ENCODE measurements at places on chromosomes 12 and 14. TPM values are rescaled to one million over a fixed set of nuclear protein-coding genes. Genes with fewer than 3 reads are reported as not detected.

- H3K4me1 ChIP-seq: no peaks in the 10 kb centered on the region
- H3K27ac ChIP-seq: no peak overlapping the region
- no peak for DNase-seq
- no peak overlapping the region for H3K4me3 ChIP-seq
- no peaks in the 10 kb centered on the region for H3K27me3 ChIP-seq
These were observed 218.6 kb upstream of the ATP2B1 start for GRCh38 chr12:89927226-89927698.

GRCh38 chr14:83624541-83624940 lies 1905.4 kb upstream of the FLRT2 start:
- H3K27ac ChIP-seq: no peak overlapping the region
- peak; percentile 6 for DNase-seq
- H3K36me3 ChIP-seq: no peaks in the 10 kb centered on the region
- H3K27me3 ChIP-seq: no peaks in the 10 kb centered on the region
- H3K4me3 ChIP-seq: no peak overlapping the region
- H3K4me1 ChIP-seq: no peaks in the 10 kb centered on the region

DNA sequence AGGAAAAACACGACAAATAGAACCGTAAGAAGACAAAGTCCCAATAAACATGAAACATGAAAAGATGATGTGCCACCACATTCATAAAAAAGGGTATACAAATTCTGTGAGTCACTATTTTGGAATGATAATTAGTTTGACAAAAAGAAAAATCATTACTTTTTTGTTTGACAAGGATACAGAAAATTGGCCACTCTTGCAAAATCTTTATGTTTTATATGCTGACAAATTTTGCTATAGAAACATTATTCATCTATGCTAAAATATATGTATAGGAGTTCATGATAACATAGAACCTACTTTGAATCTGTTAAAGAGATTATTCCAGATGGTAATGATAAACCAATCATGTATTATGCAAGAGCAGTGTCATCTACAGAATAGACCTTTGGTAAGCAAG lies 1201.0 kb downstream of the FSCB start:
- H3K36me3 ChIP-seq: no peaks in the 10 kb centered on the region
- no peaks in the 10 kb centered on the region for H3K4me1 ChIP-seq
- H3K27me3 ChIP-seq: no peaks in the 10 kb centered on the region
- DNase-seq: no peak
- H3K27ac ChIP-seq: no peak overlapping the region

DNA sequence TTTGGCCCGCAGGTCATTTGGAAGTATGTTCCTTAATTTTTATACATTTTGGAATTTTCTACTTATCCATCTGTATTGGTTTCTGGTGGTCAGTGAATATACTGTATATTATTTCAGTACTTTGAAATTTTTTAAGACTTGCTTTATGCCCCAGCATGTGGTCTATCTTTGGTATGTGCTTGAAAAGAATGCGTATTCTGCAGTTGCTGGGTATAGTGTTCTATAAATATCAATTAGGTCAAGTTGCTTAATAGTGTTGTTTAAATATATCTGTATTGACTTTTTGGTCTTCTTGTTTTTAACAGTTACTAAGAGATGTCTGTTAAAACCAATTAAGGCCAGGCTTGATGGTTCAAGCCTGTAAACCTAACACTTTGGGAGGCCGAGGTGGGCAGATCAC lies 21.7 kb upstream of the SIX1 start:
- H3K27ac ChIP-seq: no peak overlapping the region
- no peaks in the 10 kb centered on the region for H3K4me1 ChIP-seq
- no peak overlapping the region for H3K4me3 ChIP-seq
- DNase-seq: peak; percentile 2
- no peaks in the 10 kb centered on the region for H3K36me3 ChIP-seq
- no peaks in the 10 kb centered on the region for H3K27me3 ChIP-seq

MYO1H gene
- polyA plus RNA-seq: 0.06 TPM

DNA sequence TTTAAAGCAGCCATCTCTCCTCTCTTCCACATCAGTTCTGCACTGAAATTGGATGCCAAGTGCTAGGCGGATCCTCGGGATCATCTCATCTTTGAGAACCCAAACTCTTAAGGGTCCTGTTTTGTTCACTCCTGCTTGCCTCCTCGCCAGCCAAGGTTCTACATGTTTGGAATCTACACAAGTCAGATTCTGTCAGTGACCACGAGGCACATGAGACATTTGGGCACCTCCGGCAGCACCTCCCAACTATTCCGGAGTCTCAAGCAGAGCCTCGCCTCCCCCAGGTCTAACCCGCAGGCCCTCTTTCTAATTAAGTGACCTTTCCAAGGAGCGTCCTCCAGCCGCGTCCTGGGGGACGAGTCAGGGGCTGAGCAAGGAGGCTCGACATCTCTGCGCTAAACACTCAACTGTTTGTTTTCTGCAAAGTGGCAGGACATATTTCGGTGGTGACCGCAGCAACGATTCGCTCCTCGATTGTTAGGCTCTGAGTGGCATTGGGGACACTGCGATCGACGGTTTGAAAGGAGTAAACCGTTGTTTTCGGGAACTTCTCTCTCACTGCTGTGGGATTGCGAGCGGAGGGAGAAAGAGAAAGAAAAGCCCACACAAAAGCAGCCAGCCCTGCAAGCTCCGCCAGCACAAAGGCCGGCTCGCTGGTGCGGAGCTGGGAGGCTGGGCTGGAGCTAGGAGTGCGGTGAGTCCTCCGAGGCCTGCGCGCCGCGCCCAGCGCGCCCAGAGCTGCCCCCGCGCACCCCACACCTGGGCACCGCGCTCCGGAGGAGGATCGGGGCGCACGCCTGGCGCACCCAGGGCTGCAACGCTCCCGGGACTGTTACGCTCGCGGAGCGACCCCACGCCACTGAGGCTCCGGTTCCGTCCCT lies 640 bp downstream of the ARMH4 start:
- peak overlapping the region; percentile 70 for H3K4me3 ChIP-seq
- peaks cover 4% of the 10 kb centered on the region for H3K4me1 ChIP-seq
- no peaks in the 10 kb centered on the region for H3K27me3 ChIP-seq

C12orf54 gene
- polyA plus RNA-seq: 0.21 TPM

GRCh38 chr12:86741531-86741930 lies 485.3 kb upstream of the MGAT4C start:
- H3K4me3 ChIP-seq: no peak overlapping the region
- no peak for DNase-seq
- no peaks in the 10 kb centered on the region for H3K27me3 ChIP-seq
- no peaks in the 10 kb centered on the region for H3K36me3 ChIP-seq
- H3K27ac ChIP-seq: no peak overlapping the region

WIF1 gene
- polyA plus RNA-seq: 28.4 TPM

KRT7 gene
- 1,201 TPM for polyA plus RNA-seq

Data from lung (tissue), 17 donors.